ENCODE measurements at places on chromosomes 3 and 15.
A peak's percentile ranks its signal among the peaks of the same experiment; 100 is the strongest.

- DNase-seq = peak; percentile 59
Measured at GRCh38 chr3:194312743-194313281, 38.3 kb downstream of the CPN2 start.

- peak; percentile 28 for DNase-seq
Measured at GRCh38 chr3:109098079-109098644, 19.8 kb downstream of the MORC1 start.

DNA sequence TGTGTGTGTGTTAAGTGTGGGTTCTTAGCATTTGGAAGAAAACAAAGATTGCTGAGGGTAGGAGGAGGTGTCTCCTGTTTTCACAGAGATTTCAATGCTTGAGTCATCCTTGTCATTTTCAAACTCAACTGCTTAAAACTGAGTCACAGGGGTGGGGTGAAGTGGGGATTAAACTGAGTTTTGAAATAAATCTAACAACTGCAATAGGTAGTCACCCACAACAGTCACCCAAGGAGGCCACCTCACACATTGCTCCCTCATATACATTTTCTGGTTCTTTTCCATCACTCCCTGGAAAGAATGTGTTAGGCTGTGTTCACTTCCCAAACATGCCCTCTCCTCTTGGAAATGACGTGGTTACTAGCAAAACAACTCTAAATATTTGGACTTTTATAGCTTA lies 187.7 kb upstream of the CMC1 start:
- DNase-seq = no peak

DNA sequence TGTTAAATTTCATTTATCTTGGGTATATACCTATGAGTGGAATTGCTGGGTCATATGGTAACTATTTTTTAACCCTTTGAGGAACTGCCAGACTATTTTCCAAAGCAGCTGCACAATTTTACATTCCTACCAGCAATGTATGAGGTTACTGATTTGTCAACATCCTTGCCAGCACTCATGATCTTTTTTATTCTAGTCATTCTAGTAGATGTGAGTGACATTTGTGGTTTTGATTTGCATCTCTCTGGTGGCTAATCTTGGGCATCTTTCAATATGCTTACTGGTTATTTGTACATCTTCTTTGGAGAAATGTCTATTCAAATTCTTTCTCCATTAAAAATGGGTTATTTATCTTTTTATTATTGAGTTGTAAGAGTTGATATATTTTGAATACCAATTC lies 21.3 kb upstream of the LRRC58 start:
- no peak for DNase-seq

DNA sequence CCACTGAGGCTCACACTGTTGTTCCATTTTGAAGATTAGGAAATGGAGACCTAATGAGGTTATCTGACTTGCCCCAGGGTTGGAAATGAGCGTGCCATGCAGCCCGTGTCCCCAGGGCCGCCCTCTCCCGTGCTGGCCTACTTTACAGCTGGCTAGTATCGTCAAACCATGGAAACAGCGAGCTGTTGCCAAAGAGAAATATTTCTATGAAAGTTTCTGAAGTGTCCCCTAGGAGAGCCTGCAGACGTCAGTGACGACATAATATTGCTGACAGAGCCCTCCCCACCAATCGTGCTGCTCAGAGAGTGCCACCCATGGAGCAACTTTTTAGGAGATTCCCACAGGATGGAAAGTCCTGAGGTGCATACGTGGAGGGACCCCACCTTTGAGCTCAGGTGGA lies 11.2 kb upstream of the FAM174B start:
- DNase-seq = no peak

DNA sequence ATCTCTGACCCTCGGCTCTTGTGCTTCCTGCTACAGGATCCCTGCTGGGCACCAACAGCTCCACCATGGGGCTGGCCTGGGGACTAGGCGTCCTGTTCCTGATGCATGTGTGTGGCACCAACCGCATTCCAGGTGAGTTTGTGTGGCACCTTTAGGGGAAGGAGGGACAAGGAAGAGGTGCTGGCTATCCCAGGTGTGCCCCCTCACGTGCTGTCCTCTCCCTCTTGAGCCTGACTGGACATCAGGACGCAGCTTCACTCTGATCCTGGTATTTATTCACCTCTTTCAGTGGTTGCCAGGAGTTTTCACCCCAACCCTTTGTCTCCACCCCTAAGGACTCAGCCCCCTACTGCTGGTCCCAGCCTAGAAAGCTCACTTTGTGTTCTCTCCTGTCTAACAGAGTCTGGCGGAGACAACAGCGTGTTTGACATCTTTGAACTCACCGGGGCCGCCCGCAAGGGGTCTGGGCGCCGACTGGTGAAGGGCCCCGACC lies 960 bp downstream of the THBS1 start:
- DNase-seq = no peak

- DNase-seq = peak; percentile 49
Measured at GRCh38 chr3:151918253-151919029, 45.0 kb downstream of the SUCNR1 start.

GRCh38 chr3:157248590-157249422 lies 88.9 kb upstream of the CCNL1 start:
- DNase-seq = no peak

GRCh38 chr15:75358771-75359536 lies 9.5 kb downstream of the MAN2C1 start:
- no peak for DNase-seq

DNA sequence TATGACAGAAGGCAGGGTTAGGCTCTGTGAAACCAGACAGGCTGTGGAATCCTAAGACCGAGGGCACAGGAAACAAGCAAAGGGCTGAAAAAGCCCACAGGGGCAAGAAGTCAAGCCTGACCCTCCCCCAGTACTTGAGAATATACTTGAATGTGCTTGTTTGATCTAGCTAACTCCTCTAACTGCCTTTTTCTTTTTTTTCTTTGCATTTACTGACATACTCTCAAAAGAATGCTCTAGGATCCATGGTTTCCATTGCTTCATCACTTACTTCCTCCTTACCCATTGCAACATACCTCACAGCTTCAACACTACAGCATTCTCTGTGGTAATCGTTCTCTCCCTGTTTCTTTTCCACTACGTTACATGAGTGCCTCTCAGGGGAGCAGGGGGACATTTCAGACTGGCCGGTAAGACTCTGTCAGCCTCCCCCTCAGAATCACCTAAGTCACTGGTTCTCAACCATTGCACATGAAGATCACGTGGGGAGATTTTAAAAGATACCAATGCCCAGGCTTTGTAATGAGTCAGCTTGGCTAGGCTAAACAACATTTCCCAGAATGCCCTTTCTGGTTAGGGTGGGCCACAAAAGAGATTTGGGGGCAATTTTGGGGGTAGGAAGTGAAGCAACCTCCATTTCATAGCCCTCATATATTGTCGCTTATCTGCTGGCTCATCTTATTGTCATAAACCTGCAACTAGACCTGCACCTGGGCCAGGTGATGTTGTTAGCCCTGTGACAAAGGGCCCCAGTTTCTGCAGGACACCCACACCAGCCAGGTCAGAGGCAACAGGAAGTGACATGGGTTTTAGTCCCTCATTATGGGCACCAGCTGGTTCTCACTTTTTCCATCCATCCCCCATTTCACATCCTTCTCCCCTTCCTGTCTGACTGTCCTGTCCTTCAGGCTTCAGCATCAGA lies 24.6 kb upstream of the RSL24D1 start:
- no peak for DNase-seq

DNA sequence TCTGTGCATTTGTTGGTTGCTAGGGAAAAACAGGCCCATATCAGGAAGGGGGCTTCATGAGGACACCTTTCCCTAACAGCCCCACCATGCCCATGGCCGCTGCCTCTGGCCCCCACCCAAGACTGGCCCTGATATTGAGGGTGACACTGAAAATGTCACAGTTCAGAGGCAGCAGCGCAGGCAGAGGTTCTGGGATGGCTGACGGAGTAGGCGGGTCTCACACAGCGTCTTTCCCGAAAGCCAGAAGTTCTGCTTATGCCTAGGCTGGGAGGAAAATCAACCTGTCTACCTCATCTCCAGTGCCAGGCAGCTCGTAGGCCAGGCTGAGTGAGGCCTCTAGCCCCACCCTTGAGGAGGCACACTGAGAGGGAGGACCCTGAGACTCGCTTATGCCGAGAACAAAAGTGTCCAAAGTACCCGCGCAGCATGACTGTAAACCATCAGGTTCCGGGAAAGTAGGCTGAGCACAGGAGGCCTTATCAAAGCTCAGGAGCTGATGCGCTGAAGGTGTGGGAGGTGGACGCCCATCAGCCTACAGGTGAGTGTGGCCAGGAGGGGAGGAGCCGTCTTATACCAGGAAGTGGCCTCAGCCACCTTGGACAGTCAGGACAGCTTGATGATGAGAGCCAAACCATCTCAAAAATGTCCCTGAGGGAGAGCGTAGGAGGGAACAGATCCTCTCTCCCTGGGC lies 27.5 kb downstream of the GRAMD2A start:
- no peak for DNase-seq

- no peak for DNase-seq
Measured at GRCh38 chr3:143170074-143170473, 50.5 kb downstream of the CHST2 start.

GRCh38 chr15:89244574-89244903 lies 760 bp downstream of the FANCI start:
- peak; percentile 33 for DNase-seq

GRCh38 chr3:33092496-33093254 lies 4.3 kb downstream of the GLB1 start:
- no peak for DNase-seq

GRCh38 chr3:130946882-130947281 lies 53.0 kb downstream of the ATP2C1 start:
- DNase-seq = no peak

DNA sequence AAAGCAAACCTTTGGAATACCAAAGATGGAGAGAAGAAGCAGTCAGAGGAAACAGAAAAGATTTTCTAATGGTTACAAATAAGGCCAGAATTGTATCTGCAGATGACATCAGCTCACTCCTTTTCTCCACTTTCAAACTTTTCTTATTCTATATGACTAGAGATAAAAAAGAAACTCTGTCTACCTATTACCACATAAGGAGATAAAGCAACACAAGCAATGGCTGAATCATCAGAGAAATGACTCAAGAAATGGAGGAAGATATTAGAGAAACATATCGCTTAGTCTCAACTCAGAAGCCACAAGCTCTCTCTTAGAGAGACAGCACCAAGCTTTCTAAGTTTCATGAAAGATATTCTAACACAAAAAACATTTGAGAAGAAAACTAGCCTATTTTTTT lies 784.0 kb downstream of the ZPLD1 start:
- DNase-seq = no peak

- no peak for DNase-seq
Measured at GRCh38 chr3:40585381-40586016, 60.7 kb downstream of the ZNF621 start.

- no peak for DNase-seq
Measured at GRCh38 chr15:38577424-38577987, 12.9 kb upstream of the RASGRP1 start.

Measured in COR-L47 (cell line).